ENCODE measurements at places on chromosomes 6 and 20. TPM values are rescaled to one million over a fixed set of nuclear protein-coding genes. Genes with fewer than 3 reads are reported as not detected.

The RNF144B gene
- total RNA-seq: 34.0 TPM

The APOBEC2 gene
- 0.57 TPM for total RNA-seq

The PDCD2 gene
- 67.4 TPM for total RNA-seq

The TREM2 gene
- 9.4 TPM for total RNA-seq

The BNIP5 gene
- total RNA-seq: not detected

The UST gene
- 30.9 TPM for total RNA-seq

The SNAI1 gene
- total RNA-seq: 5.8 TPM

The PTPRK gene
- total RNA-seq: 107 TPM

The SNRPB gene
- total RNA-seq: 130 TPM

The SRSF12 gene
- 0.57 TPM for total RNA-seq

The ARFGEF3 gene
- total RNA-seq: 40.1 TPM

The RGS17 gene
- 3.3 TPM for total RNA-seq

The GSTA2 gene
- total RNA-seq: not detected

The DAAM2 gene
- 23.0 TPM for total RNA-seq

The ZC2HC1B gene
- not detected for total RNA-seq

The ZKSCAN3 gene
- total RNA-seq: 8.7 TPM

The COX4I2 gene
- 4.0 TPM for total RNA-seq

The MTG2 gene
- 35.5 TPM for total RNA-seq

The CCDC170 gene
- total RNA-seq: 1.7 TPM

The SLC26A8 gene
- total RNA-seq: 0.18 TPM

The SCGN gene
- total RNA-seq: not detected

The TRIM10 gene
- total RNA-seq: not detected

The CRIP3 gene
- total RNA-seq: 1.5 TPM

The PPP1R14C gene
- total RNA-seq: 0.52 TPM

The LGSN gene
- not detected for total RNA-seq

The PROCR gene
- 17.6 TPM for total RNA-seq

The ARMH2 gene
- not detected for total RNA-seq

The COL11A2 gene
- 0.96 TPM for total RNA-seq

The PGC gene
- not detected for total RNA-seq

The TBX18 gene
- total RNA-seq: 84.1 TPM

The HLA-C gene
- 451 TPM for total RNA-seq

The TGM2 gene
- total RNA-seq: 143 TPM

The ECT2L gene
- 0.18 TPM for total RNA-seq

The LPA gene
- total RNA-seq: 2.5 TPM

The HLA-DRB5 gene
- 1.8 TPM for total RNA-seq

The RAB32 gene
- 13.6 TPM for total RNA-seq

The WFDC10B gene
- 1.9 TPM for total RNA-seq

The KHDC1L gene
- total RNA-seq: not detected

The SDHAF4 gene
- total RNA-seq: 17.2 TPM

The PSORS1C1 gene
- 0.10 TPM for total RNA-seq

The PRRT1 gene
- 2.8 TPM for total RNA-seq

The TSHZ2 gene
- 23.3 TPM for total RNA-seq

The LTA gene
- total RNA-seq: not detected

The TMC2 gene
- total RNA-seq: not detected

The DNAH8 gene
- 0.13 TPM for total RNA-seq

The CAGE1 gene
- not detected for total RNA-seq

The ADGRG6 gene
- 145 TPM for total RNA-seq

The CBFA2T2 gene
- total RNA-seq: 20.7 TPM

The LZTS3 gene
- total RNA-seq: 10.1 TPM

The FKBP5 gene
- total RNA-seq: 112 TPM

The ACTL10 gene
- total RNA-seq: 3.6 TPM

The PTGIS gene
- total RNA-seq: 57.8 TPM

The MAS1 gene
- not detected for total RNA-seq

The CNKSR3 gene
- 22.1 TPM for total RNA-seq

All from ureter (tissue), 1 donor.